Heart left ventricle (tissue), 16 donors: ENCODE measurements at places on chromosomes 13 and 19.

DNA sequence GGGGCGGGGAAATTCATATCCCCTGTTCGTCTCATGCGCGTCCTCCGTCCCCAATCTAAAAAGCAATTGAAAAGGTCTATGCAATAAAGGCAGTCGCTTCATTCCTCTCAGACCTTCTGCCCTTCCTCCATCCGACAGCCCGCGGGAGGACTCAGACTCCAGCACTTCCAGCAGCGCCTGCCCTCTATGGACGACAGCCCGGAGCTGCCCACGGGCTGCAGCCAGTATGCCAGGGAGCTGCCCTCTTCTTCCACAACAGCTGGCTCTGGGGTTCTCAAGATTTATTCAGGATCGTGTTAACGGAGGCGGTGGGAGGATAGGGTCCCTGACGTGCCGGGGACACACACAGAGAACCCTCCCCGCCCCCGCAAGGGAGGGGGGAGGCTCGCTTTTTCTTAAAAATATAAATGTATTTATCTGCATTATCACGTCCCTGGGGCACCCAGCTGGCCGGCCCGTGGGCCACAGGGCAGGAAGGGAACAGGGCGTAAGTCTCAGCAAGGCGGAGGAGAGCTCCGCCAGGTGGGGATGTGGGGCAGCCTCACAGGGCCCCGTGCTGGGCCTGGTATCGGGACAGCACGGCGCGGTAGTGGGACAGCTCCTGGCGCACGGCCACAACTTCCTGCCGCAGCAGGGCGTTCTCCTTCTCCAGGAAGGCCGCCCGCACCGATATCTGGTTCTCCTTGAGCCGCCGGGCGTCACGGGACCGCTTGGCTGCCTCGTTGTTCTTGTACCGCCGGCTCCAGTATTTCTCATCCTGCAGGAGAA lies 6.7 kb downstream of the DBP start:
- peak; percentile 85 for DNase-seq

GRCh38 chr13:52921194-52921593 lies 72.8 kb upstream of the PCDH8 start:
- no peak for DNase-seq

DNA sequence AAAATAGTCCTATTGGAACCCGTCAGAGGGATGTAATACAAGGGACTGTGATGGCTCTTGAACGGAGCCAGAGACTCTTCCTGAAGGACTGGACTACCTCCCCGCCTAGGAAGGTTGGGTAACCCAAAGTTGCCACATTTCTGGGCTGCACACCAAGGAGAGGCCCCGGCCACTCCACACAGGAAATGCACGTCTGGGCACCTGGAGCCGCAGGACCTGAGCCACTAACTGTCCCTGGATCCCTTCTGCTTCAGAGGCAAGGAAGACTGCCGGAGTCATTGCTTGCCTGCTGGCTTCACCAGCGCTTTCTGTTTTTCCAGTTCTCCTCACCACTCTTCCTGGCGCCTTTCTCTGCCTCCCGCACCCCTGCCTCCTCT lies 1.2 kb upstream of the FLT1 start:
- no peak for DNase-seq

GRCh38 chr19:47507012-47507411 lies 7.9 kb downstream of the NAPA start:
- DNase-seq, result no peak

- no peak for DNase-seq
Measured at GRCh38 chr13:44079413-44080205, 199.9 kb downstream of the LACC1 start.

DNA sequence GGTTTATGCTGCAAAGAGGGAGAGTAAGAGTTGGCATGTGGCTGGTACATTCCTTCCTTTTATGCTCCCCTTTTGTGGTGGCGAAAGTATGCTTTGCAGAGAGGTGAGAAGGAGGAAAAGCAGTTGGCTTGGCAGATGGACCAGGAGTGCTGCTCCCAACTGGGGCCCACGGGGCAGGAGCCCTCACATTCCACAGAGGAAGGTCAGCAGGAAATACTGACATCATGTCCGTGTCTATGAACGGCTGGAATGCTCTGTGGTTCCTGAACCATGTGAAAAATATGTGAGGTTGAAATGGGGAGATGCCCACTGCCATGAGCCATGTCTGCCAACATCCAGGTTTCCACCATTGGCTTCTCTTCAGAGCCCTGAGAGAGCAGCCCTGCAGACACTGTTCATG lies 33.3 kb upstream of the GAS6 start:
- DNase-seq, result no peak

DNA sequence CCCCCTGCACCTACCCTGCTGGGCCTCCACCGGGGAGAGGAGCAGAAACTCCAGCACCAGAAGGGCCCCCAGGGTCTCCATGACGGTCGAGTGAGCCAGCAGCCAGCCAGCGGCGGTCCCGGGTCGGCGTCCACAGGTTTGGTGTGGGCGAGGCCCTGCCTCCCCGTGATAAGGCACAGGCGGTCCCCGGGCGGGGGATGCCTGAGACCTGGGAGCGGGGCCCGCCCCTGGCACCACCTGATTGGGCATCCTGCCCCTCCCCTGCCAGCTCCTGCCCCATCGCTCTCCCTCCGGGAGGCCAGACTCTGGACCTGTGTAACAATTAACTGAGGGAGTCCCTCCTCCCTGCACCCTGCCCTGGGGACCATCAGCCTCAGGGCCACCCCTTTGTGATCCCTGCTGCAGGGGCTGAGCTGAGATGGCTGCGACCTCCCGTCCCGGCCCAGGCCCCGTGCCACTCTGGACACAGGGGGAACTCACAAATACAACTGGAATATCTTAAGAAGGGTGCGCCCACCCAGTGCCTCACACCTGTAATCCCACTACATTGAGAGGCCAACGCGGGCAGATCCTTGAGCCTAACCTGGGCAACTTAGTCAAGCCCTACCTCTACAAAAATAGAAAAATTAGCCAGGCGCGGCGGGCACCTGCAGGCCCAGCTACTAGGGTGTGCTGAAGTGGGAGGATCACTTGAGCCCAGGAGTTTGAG lies at the start of gene SMIM24:
SMIM24 (minus strand) TSS at position 143 of the 709 bp plus-strand sequence; CDS start at position 81, 62 bp downstream.
- no peak for DNase-seq

DNA sequence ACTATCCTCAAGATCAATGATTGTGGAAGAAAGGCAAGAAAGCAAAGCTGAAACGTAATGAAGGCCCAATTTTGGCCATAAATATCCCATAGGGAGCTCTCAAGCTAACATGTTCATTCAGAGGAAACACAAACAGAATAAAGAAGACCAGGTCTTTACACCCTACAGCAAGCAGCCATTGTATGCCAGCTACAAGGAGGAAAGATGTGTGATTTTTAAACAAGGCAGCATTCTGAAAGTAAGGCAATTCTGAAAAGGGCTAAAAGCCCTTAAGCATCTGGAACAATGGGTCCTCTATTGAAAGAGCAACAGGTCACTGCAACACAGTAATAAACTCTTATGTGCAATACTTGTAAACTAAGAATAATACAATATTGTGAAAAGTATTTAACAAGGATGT lies 1002.4 kb downstream of the SLITRK1 start:
- no peak for DNase-seq

DNA sequence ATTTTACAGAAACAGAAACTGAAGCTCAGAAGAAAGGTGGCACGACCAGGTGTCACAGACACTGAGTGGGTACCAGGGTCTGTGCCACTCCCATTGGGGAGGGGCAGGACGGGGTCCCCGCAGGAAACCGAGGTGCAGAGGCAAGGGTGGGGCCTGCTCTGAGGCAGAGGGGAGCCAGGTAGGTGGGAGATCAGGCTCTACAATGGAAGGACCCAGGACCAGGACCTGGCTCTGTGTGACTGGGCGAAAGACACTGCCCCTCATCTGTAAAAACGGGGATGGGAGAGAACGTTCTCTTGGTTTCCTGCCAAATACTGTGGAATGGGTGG lies 2.8 kb downstream of the PTGIR start:
- DNase-seq, result peak; percentile 17

DNA sequence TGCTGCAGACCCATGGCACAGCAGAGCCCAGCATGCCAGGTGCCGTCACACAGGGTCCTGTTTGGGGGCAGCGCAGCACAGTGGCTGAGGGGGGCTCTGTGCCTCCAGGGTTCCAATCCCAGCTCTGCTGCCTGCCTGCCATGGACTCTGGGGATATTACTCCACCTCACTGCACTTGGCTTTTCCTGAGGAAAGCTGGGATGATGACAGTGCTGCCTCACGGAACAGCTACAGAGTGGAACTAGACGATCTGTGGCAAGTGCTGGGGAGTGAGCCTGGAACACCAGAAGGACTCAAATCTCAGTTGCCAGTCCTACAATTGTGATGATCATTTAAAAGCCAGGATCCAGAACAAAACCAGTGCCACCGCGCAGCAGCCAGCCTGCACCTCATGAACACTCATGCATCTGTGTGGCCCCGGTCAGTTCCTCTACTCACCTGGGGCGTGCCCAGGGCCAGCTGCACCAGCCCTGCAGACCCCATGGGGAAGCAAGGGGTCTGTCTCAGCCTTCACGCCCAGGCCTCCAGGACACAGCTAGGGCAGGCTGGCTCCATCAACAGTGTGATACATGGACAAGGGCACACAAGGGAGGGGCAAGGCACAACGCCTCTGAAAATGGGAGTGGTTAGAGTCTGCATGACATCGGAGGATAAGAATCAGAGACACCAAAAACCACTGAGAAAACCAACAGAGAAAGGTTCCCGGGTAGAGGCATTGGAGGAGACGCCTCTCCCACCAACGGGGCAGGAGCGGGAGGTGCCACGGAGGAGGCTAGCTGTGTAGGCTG lies 55.2 kb downstream of the ATP7B start:
- DNase-seq, result no peak

DNA sequence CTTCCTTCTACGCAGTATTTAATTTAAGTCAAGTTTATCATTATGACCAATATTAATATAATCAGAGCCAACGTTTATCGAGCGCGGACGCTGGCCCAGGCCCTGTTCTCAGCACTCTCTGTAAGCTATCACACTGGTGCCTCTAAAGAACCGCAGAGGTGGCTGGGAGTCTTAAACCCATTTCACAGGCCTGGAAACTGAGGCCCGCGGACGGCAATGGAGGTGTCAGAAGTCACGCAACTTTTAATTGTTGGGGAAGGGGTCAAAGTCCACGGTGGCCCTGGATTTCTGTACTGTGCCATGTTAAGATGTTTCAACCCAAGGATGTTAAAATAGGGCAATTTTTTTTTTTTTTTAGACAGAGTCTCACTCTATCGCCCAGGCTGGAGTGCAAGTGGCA lies 8.8 kb downstream of the PTPRS start:
- DNase-seq, result no peak

DNA sequence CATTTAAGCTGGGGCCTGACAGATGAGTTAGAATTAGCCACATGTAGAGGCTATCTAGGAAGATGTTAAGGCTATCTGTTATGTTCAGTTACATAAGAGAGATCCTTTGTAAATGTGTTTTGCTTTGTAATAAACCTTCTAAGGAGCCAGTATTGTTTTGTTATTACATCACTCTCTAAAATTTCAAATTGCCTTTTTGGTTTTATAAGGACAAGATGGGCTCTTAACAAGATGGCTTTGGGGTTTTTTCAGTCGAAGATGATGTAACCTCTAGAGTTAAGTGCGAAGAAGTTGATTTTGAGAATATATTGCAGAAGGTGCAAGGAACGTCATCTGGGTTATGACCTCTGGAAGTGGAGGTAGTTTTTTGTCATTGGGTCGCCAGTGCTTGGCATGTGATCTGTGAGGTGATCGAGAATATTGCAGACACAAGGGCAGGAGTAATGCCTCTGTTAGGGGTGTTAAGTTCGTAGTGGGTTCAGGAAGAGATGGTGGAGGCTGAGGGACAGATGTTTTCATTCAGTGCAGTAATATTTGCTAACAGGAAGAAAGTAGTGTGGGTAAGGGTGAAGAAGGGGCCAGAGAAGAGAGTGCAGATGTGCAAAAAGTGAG lies 12.7 kb downstream of the LSM14A start:
- DNase-seq, result no peak

GRCh38 chr13:102183509-102184182 lies 218.2 kb downstream of the FGF14 start:
- no peak for DNase-seq

GRCh38 chr19:32809254-32809653 lies 60.3 kb downstream of the SLC7A9 start:
- no peak for DNase-seq

GRCh38 chr19:47272448-47273312 lies 2.0 kb upstream of the INAFM1 start:
- DNase-seq, result no peak

DNA sequence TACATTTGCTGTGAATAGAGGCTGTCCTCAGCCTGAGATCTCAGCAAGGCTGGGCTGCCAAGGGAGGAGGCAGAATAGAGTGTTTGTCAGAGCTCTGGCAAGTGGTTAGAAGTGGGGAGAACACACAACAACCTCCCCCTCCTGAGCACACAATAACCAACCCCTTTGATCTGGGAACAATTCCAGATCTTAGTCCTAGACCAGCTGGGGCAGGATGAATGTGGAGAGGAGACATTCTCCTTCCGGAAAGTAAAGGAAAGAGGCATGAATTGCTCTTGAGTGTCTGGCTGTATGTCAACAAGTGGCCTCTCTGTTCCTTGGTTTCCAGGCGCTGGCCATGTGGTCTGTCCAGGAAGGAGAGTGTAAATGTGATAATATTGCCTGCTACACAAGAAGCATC lies 114.9 kb upstream of the TMTC4 start:
- no peak for DNase-seq

DNA sequence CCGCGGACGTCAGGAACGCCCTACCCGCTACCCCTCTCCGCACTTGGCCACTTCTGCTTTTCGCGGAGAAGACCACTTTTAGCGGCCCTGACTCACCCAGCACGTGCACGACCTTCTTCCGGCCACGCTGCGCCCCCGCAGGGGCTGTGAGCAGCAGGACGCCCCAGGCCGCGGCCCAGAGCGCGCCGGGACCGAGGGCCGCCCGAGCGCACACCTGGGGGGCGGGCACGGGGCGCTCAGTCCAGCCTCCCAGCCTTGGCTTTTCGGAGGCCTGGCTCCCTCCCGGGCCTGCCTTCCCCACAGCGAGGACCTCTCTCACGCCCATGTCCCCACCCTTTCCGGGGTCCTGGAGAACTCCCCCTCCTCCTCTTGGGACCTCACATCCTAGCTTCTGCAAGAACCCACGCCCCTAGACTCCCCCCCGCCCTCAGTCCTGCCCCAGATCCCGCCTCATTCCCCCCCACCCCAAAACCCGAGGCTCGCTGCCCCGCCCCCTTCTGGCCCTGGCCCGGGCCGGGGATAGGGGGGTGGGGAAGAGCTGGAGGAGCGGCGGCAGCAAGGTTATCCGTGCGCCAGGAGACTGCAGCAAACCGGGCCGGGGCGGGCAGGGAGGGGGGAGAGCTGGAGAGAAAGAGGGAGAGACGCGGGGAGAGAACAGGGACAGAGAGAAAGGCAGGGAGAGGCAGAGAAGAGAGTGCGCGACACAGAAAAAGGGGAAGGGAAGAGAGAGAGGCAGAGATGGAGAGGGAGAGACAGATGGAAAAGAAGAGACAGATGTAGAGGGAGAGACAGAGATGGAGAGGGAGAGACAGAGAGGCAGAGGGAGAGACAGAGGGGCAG lies 11.5 kb downstream of the TM6SF2 start:
- no peak for DNase-seq

GRCh38 chr13:91863699-91864098 lies 465.3 kb downstream of the GPC5 start:
- no peak for DNase-seq

GRCh38 chr13:93689333-93689732 lies 462.7 kb downstream of the GPC6 start:
- DNase-seq, result no peak

GRCh38 chr13:44972956-44973581 lies 16.2 kb downstream of the NUFIP1 start:
- no peak for DNase-seq

GRCh38 chr19:584240-585001 lies 5.3 kb upstream of the HCN2 start:
- DNase-seq, result no peak
